ENCODE measurements at places on chromosomes 3 and 15. TPM values are rescaled to one million over a fixed set of nuclear protein-coding genes. Genes with fewer than 3 reads are reported as not detected.

DNA sequence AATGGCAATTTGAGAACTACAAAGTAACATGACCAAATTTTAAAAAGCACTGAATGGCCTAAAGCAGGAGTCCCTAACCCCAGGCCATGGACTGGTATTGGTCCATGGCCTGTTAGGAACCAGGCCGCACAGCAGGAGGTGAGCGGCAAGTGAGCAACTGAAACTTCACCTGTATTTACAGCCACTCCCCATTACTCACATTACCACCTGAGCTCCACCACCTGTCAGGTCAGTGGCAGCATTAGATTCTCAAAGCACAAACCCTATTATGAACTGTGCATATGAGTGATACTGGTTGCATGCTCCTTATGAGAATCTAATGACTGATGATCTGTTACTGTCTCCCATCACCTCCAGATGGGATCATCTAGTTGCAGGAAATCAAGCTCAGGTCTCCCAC lies 48.8 kb downstream of the SENP7 start:
- no peak for DNase-seq

GRCh38 chr15:98729446-98730042 lies 81.2 kb downstream of the IGF1R start:
- peak; percentile 44 for DNase-seq

GRCh38 chr15:72168131-72168807 lies 29.3 kb downstream of the GRAMD2A start:
- DNase-seq = peak; percentile 28

GRCh38 chr3:4284865-4285264 lies 18.3 kb upstream of the SETMAR start:
- no peak for DNase-seq

DNA sequence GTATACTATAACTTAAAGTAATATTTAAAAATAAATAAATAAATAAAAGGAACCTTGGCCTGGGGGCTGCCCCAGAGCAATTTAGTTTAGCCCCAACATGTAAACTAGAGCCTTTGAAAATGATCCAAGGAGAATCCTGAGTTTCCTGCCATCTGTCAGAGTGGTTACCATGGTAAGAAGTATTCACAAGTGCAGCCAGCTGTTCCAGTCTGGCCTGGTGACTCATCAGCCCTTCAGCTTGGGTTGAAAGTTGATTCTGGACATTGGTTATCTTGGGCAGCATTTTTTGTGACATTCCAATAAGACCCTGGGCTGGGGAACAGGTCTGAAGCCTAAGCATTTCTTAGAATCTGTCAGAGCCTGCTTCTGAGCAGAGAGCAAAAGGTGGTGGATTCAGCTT lies 72.7 kb upstream of the LRTM1 start:
- no peak for DNase-seq

- DNase-seq = no peak
Measured at GRCh38 chr3:40018369-40018768, 209.0 kb downstream of the MYRIP start.

Gene AMOTL2
- total RNA-seq = 44.4 TPM

GRCh38 chr3:159669766-159670165 lies 318.9 kb upstream of the IL12A start:
- no peak for DNase-seq

- no peak for DNase-seq
Measured at GRCh38 chr15:70827721-70828120, 26.2 kb downstream of the LARP6 start.

DNA sequence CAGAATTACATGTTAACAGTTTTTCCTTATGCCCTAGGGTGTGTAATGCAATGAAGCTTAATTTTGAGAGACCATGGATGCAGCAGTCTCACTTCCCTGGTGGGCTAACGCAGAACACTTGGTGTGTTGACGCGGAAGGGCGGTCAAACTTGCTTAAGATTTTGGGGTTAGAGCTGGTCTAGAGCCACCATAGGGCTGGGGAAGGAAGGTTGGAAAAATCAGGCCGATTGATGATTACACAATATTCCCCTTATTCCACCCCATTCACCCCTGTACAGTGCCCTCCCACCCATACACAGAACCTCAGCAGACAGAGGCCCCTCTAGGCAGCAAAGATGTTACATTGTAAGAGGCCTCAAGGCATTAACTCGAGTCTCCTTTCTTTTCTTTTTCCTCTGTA lies 24.3 kb downstream of the VGLL4 start:
- no peak for DNase-seq

Gene BLM
- total RNA-seq = 26.2 TPM

- no peak for DNase-seq
Measured at GRCh38 chr3:88150371-88150770, 612 bp downstream of the C3orf38 start.

DNA sequence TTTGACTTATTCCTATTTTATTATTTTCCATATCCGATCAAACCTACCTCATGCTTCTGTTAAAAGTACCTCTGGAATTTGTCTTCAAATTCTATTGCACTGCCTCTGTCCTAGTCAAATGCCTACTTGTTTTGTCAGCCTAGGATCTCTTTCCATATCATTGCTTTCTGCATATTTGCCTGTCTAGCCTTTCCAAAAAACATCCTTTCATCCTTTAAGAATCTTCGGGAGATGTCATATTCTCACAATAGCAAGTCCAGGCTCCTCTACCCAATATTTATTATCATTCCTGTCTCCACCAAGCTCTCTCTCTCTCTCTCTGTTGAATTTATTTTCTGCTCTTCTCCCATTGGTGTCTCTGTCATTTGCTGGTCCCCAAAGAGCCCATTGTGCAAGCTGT lies 80.1 kb downstream of the LRRC28 start:
- no peak for DNase-seq

DNA sequence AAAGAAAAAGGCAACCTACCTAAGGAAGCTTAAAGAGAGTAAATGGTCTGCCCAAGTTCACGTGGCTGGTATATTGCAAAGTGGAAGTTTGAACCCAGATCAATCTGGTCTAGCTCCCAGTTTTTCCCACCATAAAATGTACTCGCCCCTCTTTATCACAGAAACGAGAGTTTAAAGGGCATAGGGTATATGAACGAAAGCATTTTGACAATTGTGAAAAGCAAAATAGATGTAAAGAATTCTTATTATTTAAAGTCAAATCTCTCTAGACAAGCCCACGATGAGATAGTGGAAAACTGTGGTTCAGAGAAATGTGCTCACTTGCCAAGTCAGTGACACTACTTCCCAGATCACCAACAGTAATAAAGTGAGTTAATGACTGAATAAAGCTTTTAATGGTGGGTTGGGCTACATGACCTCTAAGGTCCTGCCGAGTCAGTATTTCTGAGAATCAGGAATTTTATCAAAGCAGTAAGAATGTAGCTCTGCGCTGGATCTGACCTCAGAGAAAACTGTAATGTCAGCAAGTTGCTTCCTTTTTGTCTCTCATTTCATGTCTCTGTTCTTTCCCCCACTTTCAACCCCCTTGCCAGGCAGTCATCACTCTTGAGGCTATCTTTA lies 23.3 kb upstream of the NEO1 start:
- DNase-seq = no peak

- no peak for DNase-seq
Measured at GRCh38 chr3:111212511-111212910, 140.9 kb downstream of the NECTIN3 start.

DNA sequence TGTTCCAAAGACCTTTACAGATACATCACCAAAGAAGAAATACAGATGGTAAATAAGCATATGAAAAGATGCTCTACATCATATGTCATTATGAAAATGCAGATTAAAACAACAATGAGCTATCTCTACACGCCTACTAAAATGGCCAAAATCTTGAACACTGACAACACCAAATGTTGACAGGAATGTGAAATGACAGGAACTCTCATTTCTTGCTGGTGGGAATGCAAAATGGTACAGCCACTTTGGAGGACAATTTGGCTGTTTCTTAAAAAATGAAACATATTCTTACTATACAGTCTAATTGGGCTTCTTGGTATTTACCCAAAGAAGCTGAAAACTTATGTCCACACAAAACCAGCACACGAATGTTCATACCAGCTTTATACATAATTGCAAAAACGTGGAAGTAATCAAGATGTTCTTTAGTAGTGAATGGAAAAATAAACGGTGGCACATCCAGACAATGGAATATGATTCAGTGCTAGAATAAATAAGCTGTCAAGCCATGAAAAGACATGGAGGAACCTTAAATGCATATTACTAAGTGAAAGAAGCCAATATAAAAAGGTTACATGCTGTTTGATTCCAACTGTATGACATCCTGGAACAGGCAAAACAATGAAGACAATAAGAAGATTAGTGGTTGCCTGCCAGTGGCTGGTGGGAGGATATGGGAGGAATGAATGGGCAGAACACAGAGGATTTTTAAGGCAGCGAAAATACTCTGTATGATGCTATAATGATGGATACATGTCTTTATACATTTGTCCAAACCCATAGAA lies 81.3 kb upstream of the NEDD4 start:
- no peak for DNase-seq

DNA sequence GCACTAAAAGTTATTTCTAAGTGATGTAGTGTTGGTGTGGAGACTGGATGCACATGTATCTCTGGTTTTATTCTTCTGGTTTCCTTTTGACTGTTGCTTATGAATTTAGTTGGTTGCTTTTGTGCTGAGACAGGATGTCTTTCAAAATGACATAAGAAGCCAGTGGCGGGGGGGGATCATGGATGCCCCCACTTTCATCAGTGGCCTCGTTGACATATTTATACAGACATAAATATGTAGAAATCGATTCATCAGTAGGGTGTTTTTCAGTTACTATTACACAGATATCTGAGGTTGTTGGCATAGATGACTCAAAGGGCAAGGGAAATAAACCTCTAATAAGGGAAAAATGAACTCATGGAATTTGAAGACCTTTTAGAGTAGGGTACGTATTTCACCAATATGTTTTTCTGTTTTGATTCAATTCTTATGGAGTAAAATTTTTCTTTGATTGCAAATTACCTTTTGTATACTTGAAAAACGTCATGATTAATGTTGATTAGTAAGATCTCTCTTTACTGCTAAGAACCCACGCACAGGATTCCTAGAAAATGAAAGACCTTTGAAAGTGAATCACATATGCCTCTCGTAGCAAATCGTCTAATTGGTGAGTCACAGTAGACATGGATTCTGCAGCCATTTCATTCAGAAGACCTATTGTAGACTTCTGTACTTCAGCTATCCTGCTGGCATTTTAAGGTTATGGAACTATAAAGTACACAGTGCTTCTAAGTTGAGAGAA lies 97.4 kb upstream of the RBMS3 start:
- DNase-seq = no peak

Gene RAB6B
- total RNA-seq = 59.1 TPM

DNA sequence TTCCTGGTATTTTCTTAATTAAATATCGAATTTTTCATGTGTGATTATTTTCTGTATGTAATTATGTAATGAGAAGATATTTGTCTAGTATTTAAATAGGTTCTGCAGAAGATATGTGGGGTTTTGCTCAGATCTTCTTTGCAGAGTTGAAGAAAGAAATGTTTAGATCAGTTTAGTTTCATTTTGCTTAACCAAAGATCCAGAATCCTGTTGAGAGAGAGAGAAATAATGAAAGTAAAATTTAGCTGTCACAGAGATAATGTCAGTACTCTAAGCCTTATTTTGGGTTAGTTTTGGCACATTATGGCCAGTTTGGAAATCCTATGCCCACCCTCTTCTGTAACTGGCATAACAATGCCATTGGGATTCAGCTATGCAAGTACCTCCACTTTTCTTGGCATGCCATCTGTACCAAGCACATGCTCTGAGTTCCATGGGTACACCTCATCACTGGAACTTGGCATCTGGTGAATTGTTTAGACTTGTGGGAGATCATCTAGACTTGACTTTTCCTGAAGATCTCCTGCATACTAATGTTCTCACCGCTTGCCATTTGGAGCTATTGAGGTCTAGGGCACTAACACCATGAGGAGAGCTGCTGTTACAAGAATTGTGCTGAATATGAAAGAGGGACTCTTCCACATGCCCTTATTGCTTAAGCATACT lies 30.9 kb downstream of the PLSCR1 start:
- no peak for DNase-seq

DNA sequence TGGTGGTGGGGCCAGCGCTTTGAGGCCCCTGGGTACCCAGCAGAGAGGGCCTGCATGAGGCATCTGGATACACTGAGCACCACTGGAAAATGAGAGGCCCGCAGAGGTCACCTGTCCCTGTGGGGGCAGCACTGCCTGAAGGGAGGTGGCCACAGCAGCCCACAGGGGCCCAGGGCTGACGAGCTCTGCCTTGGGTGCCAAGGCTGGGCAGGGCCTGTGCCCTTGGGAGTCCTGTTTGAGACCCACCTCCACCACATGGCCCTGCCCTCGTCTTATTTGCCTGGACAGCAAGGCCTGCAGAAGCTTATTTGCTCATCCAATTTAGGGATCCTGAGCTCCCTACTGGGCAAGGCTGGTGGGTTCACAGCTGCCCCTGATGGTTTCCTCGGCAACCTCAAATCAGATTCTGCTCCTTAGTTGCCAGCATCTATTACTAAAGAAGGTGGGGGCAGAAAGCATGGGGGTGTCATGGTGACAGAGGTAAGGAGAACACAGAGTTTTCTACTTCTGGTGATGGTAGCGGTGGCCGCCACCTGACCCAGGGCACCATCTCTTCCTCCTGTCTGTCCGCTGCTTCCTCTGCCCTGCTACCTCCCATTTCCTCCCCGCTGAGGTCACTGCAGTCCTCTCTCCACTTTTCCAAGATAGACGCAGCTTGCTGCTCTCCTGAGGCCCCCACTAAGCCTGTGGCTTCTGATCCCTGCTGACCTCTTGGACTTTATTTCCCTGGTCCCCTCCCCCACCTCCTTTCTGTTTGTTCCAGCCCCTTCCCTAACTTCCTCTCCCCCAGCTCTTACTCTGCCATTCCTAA lies 62.9 kb downstream of the HMCES start:
- no peak for DNase-seq

- no peak for DNase-seq
Measured at GRCh38 chr3:65030847-65031463, 343.2 kb upstream of the ADAMTS9 start.

DNA sequence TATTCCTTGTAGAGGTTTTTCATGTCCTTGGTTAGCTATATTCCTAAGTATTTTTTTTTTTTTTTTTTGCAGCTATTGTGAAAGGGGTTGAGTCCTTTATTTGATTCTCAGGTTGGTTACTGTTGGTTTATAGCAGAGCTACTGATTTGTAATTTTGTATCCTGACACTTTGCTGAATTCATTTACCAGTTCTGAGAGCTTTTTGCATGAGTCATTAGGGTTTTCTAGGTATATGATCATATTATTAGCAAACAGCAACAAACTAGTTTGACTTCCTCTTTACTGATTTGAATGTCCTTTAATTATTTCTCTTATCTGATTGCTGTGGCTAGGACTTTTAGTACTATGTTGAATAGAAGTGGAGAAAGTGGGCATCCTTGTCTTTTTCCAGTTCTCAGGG lies 737.4 kb downstream of the ZNF385D start:
- no peak for DNase-seq

- DNase-seq = no peak
Measured at GRCh38 chr3:120098710-120099109, 4.5 kb upstream of the GSK3B start.

- DNase-seq = no peak
Measured at GRCh38 chr3:157070678-157070999, 89.3 kb downstream of the CCNL1 start.

Gene NR2E3
- total RNA-seq = not detected

GRCh38 chr3:40679290-40679689 lies 154.5 kb downstream of the ZNF621 start:
- DNase-seq = no peak

Gene RASL12
- 12.9 TPM for total RNA-seq

All from left ventricle myocardium inferior (tissue), 1 donor.